ENCODE measurements at places on chromosomes 2 and 18. TPM values are rescaled to one million over a fixed set of nuclear protein-coding genes. Genes with fewer than 3 reads are reported as not detected.

DNA sequence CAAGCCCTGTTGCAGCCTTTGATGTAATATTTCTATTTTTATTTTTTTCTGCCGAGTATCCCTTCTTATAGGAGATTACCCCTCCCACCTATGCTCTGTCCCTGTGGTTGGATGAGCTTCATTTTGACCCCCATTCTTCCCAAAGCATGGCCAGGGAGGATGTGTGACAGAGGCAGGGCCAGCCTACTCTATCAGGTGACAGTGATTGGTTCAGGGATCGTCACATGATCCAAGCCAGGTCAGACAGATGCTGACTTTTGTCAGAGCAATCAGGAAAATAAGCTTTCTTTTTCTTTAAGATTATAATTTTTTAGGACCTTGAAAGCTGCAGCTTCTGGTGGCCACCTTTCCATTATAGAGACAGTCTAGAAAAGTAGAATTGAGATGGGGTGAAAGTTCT lies 314.3 kb downstream of the NUP35 start:
- no peak overlapping the region for H3K27ac ChIP-seq
- H3K36me3 ChIP-seq = no peaks in the 10 kb centered on the region
- no peak overlapping the region for H3K4me3 ChIP-seq
- no peak for DNase-seq

- no peaks in the 10 kb centered on the region for H3K27me3 ChIP-seq
- no peaks in the 10 kb centered on the region for H3K36me3 ChIP-seq
- no peak for DNase-seq
- H3K4me1 ChIP-seq = no peaks in the 10 kb centered on the region
Observed at GRCh38 chr2:196205881-196206435, 34.6 kb upstream of the STK17B start.

- no peak overlapping the region for H3K27ac ChIP-seq
- no peaks in the 10 kb centered on the region for H3K27me3 ChIP-seq
- no peak overlapping the region for H3K4me3 ChIP-seq
- H3K4me1 ChIP-seq = no peaks in the 10 kb centered on the region
- H3K36me3 ChIP-seq = no peaks in the 10 kb centered on the region
Observed at GRCh38 chr18:66931010-66931409, 327.1 kb upstream of the CDH19 start.

- DNase-seq = no peak
- no peaks in the 10 kb centered on the region for H3K4me1 ChIP-seq
- no peaks in the 10 kb centered on the region for H3K27me3 ChIP-seq
- no peaks in the 10 kb centered on the region for H3K36me3 ChIP-seq
- H3K4me3 ChIP-seq = no peak overlapping the region
Observed at GRCh38 chr2:13284688-13285087, 568.0 kb downstream of the TRIB2 start.

The ALPI gene
- not detected for total RNA-seq

GRCh38 chr2:9297156-9297555 lies 90.5 kb downstream of the ASAP2 start:
- no peak overlapping the region for H3K27ac ChIP-seq
- H3K36me3 ChIP-seq = no peaks in the 10 kb centered on the region
- no peaks in the 10 kb centered on the region for H3K4me1 ChIP-seq
- no peak overlapping the region for H3K4me3 ChIP-seq
- DNase-seq = no peak
- no peaks in the 10 kb centered on the region for H3K27me3 ChIP-seq

The PGAP1 gene
- 19.4 TPM for total RNA-seq

GRCh38 chr2:142869461-142870106 lies 7.9 kb upstream of the KYNU start:
- H3K4me1 ChIP-seq = no peaks in the 10 kb centered on the region
- H3K27ac ChIP-seq = no peak overlapping the region
- no peaks in the 10 kb centered on the region for H3K27me3 ChIP-seq
- DNase-seq = no peak
- no peak overlapping the region for H3K4me3 ChIP-seq

- DNase-seq = no peak
- H3K27me3 ChIP-seq = no peaks in the 10 kb centered on the region
- no peaks in the 10 kb centered on the region for H3K36me3 ChIP-seq
- H3K4me1 ChIP-seq = no peaks in the 10 kb centered on the region
- H3K27ac ChIP-seq = no peak overlapping the region
Observed at GRCh38 chr18:6327895-6328620, 86.7 kb downstream of the L3MBTL4 start.

DNA sequence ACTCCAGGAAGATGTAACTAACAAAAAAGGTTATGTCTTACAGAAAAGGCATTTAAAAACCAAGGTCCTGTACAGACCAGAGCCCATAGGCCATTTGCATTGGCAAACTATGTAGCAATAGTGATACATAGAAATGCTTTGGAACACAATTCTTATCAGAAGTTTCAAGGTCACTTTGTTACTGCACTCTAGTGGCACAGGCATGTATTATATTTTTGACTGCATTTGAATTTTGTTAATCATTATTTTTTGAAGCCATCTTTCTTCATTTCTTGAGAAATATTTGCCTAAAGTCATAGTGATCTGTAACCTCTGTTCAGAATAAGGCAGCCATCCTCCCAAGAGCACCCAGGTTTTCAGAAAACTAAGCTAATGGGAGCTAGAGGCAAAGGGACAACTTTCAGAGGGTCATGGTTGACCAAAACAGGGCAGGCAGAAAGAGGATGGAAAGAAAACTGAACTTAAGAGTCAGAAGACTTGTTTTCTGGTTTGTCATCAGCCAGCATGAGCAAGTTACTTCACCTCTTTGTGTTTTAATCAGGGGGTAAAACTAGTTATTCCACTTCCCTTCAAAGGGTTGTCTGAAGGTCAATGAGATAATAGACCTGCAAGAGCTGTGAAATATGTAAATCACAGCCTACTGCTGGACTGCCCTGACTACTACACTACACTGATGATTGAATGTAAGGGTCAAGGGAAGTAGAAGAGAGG lies 41.5 kb downstream of the SLC38A11 start:
- H3K27me3 ChIP-seq = no peaks in the 10 kb centered on the region
- no peaks in the 10 kb centered on the region for H3K36me3 ChIP-seq
- H3K4me1 ChIP-seq = no peaks in the 10 kb centered on the region
- no peak overlapping the region for H3K27ac ChIP-seq
- H3K4me3 ChIP-seq = no peak overlapping the region

GRCh38 chr2:230921806-230922595 lies 3.0 kb downstream of the GPR55 start:
- no peak for DNase-seq
- H3K27me3 ChIP-seq = no peaks in the 10 kb centered on the region
- H3K36me3 ChIP-seq = no peaks in the 10 kb centered on the region
- H3K4me3 ChIP-seq = no peak overlapping the region
- H3K27ac ChIP-seq = no peak overlapping the region
- no peaks in the 10 kb centered on the region for H3K4me1 ChIP-seq

DNA sequence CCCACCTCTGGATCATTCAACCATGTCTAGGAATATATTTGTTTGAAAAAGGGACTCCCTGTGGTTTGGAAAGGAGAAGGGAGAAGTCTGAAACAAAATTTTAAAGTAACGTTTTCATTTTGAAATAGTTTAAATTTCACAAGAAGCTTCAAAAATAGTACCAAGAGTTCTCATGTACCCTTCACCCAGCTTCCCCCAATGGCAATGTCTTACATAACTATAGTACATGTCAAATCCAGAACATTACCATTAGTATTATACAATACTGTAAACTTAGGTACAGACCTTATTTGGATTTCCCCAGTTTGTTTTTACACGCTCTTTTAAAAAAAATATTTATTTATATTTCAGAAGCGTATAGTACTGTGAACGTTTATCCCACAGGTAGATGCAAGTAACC lies 4.0 kb upstream of the LYG2 start:
- DNase-seq = no peak
- H3K27ac ChIP-seq = no peak overlapping the region
- no peaks in the 10 kb centered on the region for H3K27me3 ChIP-seq
- no peaks in the 10 kb centered on the region for H3K4me1 ChIP-seq
- H3K4me3 ChIP-seq = no peak overlapping the region

GRCh38 chr2:7205151-7205830 lies 288.1 kb downstream of the RNF144A start:
- H3K27me3 ChIP-seq = no peaks in the 10 kb centered on the region
- H3K4me3 ChIP-seq = no peak overlapping the region
- H3K4me1 ChIP-seq = no peaks in the 10 kb centered on the region

GRCh38 chr2:97781981-97782380 lies 68.6 kb downstream of the ZAP70 start:
- no peak overlapping the region for H3K27ac ChIP-seq
- no peak for DNase-seq
- H3K27me3 ChIP-seq = no peaks in the 10 kb centered on the region
- no peaks in the 10 kb centered on the region for H3K4me1 ChIP-seq
- H3K36me3 ChIP-seq = no peaks in the 10 kb centered on the region
- no peak overlapping the region for H3K4me3 ChIP-seq

- H3K36me3 ChIP-seq = no peaks in the 10 kb centered on the region
- H3K27ac ChIP-seq = no peak overlapping the region
- H3K4me1 ChIP-seq = no peaks in the 10 kb centered on the region
- no peak for DNase-seq
- H3K27me3 ChIP-seq = no peaks in the 10 kb centered on the region
Observed at GRCh38 chr2:42196403-42197267, 27.5 kb downstream of the EML4 start.

GRCh38 chr2:238841542-238842164 lies 6.2 kb upstream of the TWIST2 start:
- H3K27me3 ChIP-seq = no peaks in the 10 kb centered on the region
- H3K4me3 ChIP-seq = no peak overlapping the region
- H3K4me1 ChIP-seq = no peaks in the 10 kb centered on the region
- H3K36me3 ChIP-seq = no peaks in the 10 kb centered on the region
- no peak overlapping the region for H3K27ac ChIP-seq

DNA sequence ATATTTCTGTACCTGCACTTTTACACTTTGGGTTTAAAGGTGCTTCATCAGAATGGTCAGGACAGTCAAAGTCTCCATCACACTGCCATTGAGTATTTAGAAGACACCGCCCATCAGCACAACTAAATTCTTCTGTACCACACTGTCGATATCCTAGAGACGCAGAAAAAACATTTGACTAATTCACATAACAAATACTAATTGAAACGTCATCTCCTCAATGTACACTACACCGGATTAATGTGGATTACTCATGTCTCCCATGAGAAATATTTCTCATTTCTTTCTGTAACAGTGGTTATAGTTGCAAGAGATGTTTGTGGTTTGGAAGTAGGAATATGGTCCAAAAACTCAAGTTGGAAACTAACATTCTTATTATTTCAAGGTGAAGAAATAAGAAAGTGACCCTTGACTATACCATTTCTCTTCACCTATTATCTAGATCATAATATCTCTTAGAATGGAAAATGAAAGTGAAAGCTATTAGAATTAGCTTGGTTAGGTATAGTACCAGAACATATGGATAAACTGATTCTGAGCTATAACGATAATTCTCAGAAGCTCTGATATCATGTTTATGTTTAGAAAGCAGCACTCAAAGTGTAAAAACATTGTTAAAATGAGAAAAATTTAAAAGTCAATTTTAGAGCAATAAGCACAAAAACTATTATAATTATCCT lies 1627.7 kb downstream of the LRP1B start:
- H3K4me1 ChIP-seq = no peaks in the 10 kb centered on the region
- no peak overlapping the region for H3K4me3 ChIP-seq
- no peaks in the 10 kb centered on the region for H3K36me3 ChIP-seq
- DNase-seq = no peak
- no peak overlapping the region for H3K27ac ChIP-seq

All from uterus (tissue), 4 donors.